ENCODE measurements at places on chromosomes 1 and 21. TPM values are rescaled to one million over a fixed set of nuclear protein-coding genes. Genes with fewer than 3 reads are reported as not detected.

TTC3 gene
- 35.9 TPM for total RNA-seq

MX1 gene
- total RNA-seq: 2.1 TPM

TNFAIP8L2 gene
- total RNA-seq: not detected

AKNAD1 gene
- 0.74 TPM for total RNA-seq

CADM3 gene
- 0.14 TPM for total RNA-seq

MMP23B gene
- total RNA-seq: 1.1 TPM

KLHDC8A gene
- total RNA-seq: 0.79 TPM
